ENCODE measurements at places on chromosomes 12 and 14.

GRCh38 chr14:59852350-59852749 lies 18.2 kb downstream of the RTN1 start:
- DNase-seq, result no peak

DNA sequence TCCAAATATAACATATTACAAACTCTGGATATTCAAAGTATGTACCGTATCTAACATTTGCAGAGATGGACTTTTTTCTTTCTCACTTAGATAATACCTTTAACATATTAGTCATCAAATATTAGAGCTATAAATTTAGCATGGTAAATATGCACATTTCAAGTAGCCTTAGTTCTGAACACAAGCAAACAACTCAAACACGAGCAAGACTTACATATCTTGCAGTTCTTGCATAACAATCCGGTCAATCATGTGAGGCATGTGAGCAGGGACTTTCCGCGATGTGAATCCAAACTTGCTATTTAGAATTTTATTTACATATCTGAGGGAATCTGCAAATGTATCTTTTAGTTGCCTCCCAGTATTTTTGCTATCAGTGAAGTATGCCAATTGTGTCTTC lies 22.1 kb upstream of the SYCP3 start:
- no peak for DNase-seq

- DNase-seq, result peak; percentile 13
Observed at GRCh38 chr14:28765169-28765830, 1.3 kb upstream of the FOXG1 start.

GRCh38 chr14:81392976-81393643 lies 7.0 kb downstream of the STON2 start:
- no peak for DNase-seq
